Activated naive CD4-positive, alpha-beta T cell treated with anti-CD3 and anti-CD28 coated beads, Interleukin-2, amount 10 ng/mL, durations not matched to agents 7 days and 5 days (primary cell): ENCODE measurements at places on chromosomes 13 and 19.

- no peak for DNase-seq
These were observed at the start of gene MUC16 for GRCh38 chr19:9009935-9010651. MUC16 (minus strand) TSS chr19:9010409.

GRCh38 chr13:107018285-107018684 lies 450.3 kb upstream of the ARGLU1 start:
- DNase-seq, result no peak

DNA sequence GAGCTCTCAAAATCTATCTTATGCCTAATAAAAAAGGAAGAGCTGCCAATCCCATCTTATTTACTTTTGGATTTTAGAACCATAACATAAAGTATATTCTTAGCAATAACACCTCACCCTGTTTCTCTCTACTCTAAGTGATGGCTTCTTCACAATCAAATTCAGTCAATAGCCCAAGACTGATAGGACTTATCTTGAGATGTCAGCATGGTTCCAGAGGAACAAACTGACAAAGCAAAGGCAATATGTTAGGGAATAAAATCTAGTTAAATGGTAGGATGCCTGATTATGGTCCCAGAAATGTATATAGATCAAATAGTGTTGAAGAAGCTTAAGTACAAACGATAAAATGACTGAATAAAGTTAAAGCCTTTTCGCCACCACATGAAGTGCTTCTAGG lies 36.3 kb downstream of the DACH1 start:
- no peak for DNase-seq

- no peak for DNase-seq
These were observed 162.7 kb downstream of the POSTN start for GRCh38 chr13:37435881-37436280.

GRCh38 chr13:68897331-68897928 lies 1210.2 kb upstream of the ATXN8OS start:
- DNase-seq, result no peak

GRCh38 chr13:44651724-44652123 lies 75.6 kb upstream of the TSC22D1 start:
- DNase-seq, result no peak

DNA sequence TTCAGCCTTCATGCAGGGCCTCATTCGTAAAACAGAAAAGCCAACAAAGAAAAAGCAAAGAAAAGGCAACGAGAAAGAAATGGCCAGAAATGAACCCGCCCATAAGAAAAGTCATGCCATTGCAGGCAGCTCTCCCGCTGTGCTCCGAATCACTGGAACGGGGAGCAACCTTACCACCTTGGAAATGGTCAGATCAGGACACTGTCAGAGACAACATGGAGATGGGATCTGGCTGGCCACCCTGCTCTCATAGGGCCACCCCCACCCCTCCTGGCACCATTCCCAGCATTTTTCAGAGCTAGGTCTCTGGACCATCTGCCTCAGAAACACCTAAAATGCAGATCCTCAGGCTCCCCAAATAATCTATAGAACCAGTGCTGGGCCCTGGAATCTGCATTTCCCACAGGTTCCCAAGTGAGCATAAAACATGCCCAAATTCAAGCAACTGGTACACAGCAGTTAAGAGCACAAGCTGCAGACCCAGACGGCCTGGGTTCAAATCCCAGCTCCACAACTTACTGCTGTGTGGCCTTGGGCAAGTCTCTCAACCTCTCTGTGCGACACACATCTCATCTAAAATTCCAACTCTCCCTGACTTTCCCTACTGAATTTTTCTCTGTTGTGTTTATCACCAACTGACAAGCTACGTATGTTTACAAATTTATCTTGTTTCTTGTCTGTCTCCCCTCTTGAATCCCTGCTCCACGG lies 151.6 kb downstream of the IER2 start:
- DNase-seq, result no peak

DNA sequence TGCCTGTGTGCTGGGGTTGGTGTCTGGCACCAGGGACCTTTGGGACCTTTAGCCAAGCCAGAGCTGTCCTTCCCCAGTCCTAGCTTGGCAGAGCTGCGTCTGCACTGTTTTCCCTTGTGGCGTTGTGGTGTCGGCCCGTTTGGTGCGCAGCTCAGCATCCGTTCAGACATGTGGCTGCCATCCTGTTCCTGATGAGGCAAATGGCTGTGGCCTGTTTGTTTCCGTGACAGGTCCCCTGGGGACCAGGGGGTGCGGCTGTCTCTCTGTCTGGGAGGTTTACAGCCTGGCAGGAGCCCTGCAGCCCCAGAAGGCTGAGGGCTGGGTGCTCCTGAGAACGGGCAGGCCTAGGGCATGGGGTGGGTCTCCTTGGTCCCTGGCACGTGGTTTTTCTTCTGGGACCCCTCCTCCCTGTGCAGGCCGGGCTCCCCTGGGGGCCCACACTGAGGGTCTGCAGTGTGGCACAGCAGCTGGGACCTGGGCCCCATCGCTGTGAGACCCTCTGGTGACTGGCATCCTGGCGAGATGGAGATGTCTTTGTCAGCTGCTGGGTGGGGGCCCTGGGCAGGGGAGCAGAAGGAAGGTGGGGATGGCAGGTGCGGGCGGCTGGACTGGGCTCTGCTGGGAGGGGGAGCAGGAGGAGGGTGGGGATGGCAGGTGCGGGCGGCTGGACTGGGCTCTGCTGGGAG lies 4.0 kb downstream of the SPPL2B start:
- DNase-seq, result peak; percentile 83

- DNase-seq, result peak; percentile 88
These were observed 3.3 kb downstream of the CFD start for GRCh38 chr19:862581-863314.

- DNase-seq, result no peak
These were observed 23.0 kb downstream of the FAM216B start for GRCh38 chr13:42804244-42804874.

GRCh38 chr19:10749435-10750384 lies 31.8 kb downstream of the DNM2 start:
- DNase-seq, result no peak

- DNase-seq, result no peak
These were observed 92.5 kb downstream of the UQCRFS1 start for GRCh38 chr19:29120466-29120865.

DNA sequence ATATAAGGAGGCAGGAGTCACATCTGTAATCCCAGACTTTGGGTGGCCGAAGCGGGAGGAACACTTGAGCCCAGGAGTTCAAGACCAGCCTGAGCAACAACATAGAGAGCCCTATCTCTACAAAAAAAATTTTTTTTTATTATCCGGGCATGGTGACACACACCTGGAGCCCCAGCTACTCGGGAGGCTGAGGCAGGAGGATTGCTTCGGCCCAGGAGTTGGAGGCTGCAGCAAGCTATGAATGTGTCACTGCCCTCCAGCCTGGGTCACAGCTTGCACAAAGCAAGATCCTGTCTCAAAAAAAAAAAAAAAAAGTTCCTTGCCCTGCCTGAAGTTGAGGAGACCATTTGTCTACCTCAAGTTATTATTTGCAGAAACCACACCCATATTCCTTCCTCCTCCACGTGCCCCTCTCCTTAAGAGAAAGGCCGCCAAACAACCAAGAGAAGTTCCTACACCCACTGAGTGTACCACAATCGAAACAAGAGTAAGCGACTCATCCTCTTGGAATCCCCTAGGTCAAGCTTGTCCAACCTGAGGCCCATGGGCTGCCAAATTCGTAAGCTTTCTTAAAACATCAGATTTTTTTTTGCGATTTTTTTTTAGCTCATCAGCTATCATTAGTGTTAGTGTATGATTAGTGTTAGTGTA lies 2.2 kb downstream of the ABCC4 start:
- DNase-seq, result no peak

DNA sequence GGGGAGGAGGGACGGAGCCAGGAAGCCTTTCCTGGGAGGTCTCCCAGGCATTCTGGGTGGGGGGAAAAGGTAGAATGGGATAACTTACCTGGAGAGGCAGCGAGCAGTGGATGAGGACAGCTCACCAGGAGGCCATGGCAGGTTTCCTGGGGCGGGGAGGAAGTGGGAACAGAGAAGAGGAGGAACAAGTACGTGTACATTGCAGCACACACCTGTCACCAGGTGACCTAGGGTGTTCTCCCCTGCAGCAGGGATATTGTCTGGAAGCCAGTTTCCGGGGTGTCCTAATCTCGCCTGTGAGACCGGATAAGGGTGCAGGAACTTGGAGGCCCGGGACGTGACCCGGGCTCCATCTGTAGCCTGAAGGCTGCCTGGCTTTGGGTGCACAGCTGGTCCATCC lies at the start of gene FUT3:
FUT3 (minus strand) TSS at position 148 of the 400 bp plus-strand sequence.
- DNase-seq, result no peak

DNA sequence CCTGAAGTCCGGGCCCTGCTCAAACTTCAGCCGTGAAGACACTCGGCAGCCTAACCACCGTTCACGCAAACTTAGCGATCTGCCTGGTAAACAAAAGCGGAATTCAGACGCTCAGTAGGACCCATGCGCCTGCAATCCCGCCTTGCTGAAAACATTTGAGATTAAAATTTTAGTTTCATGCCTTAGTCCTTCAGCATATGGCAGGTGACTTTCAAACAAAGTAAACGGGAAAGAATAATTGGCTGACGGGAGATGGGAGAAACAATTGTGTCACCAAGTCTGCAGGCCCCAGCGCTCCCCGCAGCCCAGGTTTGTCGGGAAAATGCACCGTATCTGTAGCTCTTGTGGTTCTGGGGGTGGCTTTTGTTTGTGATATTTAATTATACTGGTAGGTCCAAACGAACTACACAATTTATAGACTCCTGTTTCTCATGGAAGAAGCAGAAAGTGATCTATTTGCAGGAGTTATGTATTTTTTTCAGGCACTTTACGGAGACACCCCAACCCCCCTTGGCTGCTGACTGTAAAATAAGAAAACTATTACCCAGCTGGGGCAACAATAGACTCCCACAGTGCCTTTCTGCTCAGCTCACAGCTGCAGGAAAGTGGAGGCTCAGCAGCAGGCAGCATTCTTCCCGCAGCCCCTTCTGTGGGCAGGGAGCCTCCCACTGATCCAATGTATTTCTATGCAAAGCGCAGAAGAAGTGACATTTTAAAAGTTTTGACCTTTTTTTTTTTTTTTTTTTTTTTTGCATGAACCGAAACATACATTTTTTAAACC lies 94.8 kb downstream of the SOX1 start:
- DNase-seq, result no peak

GRCh38 chr19:54017261-54017660 lies 25.8 kb downstream of the CACNG6 start:
- no peak for DNase-seq

DNA sequence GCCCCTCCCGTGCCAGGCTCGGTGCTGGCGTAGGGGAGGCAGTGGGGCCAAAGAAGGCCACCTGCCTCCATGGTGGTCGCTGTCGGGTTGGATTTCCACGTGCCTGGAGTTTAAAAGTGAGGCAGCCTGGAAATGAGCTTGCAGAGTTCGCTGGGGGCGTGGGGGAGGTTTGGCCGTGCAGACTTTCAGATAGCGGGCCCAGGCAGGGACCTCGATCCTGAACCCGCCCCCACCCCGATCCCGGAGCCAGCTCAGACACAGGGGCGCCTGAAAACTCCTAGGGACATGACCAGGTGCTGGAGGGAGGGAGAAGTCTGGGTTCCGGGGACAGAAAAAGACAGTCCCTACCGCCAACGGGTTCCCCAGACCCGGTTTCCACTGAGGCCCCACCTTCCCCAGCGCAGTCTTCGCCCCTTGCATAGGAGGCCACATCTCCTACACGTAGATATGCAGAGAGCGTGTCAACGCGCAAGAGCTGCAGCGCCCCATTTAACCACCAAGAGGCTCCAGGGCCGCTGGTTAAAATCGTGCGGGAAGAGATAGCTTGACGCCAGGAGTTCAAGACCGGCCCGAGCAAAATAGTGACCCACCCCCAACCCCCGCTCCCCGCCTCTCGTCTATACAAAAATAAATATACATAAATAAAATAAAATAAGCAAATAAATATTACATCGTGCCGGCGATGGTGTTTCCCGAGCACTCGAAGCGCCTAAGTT lies 8.5 kb downstream of the CCDC8 start:
- DNase-seq, result no peak

- DNase-seq, result no peak
These were observed 269.1 kb downstream of the NDFIP2 start for GRCh38 chr13:79749984-79750551.

DNA sequence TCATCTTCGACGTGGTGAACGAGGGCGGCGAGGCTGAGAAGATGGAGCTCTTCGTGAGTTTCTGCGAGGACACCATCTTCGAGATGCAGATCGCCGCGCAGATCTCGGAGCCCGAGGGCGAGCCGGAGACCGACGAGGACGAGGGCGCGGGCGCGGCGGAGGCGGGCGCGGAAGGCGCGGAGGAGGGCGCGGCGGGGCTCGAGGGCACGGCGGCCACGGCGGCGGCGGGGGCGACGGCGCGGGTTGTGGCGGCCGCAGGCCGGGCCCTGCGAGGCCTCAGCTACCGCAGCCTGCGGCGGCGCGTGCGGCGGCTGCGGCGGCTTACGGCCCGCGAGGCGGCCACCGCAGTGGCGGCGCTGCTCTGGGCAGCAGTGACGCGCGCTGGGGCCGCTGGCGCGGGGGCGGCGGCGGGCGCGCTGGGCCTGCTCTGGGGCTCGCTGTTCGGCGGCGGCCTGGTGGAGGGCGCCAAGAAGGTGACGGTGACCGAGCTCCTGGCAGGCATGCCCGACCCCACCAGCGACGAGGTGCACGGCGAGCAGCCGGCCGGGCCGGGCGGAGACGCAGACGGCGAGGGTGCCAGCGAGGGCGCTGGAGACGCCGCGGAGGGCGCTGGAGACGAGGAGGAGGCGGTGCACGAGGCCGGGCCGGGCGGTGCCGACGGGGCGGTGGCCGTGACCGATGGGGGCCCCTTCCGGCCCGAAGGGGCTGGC lies 52.6 kb downstream of the MAP4K1 start:
- peak; percentile 47 for DNase-seq

DNA sequence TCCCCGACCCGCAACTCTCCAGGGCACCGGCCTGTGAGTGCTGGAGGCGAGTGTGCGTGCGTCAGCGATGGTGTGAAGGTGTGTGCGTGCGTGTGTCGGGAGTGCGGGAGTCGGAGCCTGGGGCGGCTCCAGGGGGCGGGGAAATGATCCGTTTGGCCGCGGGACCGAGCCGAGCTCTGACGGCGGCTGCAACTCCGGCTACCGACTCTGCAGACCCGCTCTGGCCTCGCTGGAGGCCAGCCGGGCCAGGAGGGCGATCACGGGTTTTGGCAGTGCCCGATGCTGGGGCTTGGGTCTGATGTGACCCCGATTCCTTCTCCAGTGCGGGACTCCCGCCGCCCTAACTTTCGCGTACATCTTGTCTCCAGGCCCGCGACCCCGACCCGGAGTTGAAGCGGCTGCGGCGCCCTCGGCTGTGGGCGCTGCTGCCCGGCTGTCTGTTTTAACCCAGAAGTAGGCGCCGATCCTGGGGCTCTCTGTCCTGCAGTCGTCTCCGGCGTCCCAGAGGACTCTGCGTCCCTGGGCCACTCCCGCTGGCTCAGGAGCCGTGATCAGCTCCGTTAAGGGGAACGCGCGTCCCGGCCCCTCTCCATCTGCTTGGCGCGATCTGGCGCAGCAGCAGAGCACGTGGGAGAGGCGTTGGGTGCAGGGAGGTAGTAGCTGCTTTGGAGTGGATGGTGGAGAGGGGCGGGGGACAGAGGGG lies 1.2 kb downstream of the CHST8 start:
- no peak for DNase-seq

DNA sequence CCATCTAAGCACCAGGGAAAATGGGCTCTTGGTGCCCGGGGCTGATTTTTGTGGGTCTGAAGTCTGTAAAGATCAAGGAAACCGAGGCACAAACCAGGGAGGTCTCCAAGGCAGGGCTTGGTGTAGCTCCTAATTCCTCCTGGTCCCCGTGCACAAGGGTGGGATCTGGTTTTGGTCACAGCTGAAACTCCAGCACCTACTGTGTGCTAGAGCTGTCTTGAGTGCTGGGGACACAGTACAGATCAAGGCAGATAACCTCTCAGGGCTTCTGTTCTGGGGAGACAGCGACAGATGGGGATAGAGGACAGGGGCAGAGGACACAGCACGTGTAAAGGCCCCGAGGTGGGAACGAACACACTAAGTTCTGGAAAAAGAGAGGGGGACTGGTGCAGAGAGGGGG lies 37.4 kb downstream of the PTPRS start:
- DNase-seq, result no peak
